Head of caudate nucleus (tissue), 42 donors: ENCODE measurements at places on chromosomes 7 and 10.

- no peak for DNase-seq
Observed at GRCh38 chr7:94375691-94376090, 19.0 kb upstream of the COL1A2 start.

- no peak for DNase-seq
Observed at GRCh38 chr10:78314651-78315050, 281.0 kb downstream of the RPS24 start.

DNA sequence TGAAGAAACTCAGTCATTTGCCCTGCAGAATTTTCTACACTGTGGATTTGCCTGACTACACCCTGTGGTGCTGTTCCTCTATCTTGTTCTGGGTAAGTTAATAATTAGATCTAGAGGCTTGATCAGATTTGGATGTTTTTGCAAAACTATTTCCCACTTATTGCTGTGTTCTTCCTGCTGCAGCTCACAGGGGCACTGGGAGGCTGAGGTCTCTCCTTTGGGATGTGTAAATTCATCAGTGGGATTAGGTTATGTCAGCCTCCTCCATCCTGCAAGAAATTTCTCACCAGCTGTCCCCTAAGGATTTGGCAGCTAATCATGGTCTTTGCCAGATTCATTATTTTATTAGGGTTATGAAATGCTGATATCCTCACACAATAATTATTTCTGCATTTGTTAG is 148.1 kb upstream of the ZNF32 start:
- no peak for DNase-seq

- DNase-seq: no peak
Observed at GRCh38 chr10:69652111-69652856, 22.2 kb downstream of the FAM241B start.
